ENCODE measurements at places on chromosomes 16 and 17.

- peak; percentile 65 for DNase-seq
Measured at GRCh38 chr17:31339906-31340661, 18.7 kb upstream of the EVI2A start.

GRCh38 chr17:66602659-66603384 lies 232.1 kb upstream of the CACNG5 start:
- no peak for DNase-seq

- no peak for DNase-seq
Measured at GRCh38 chr16:47473792-47474191, 12.7 kb downstream of the PHKB start.

- peak; percentile 55 for DNase-seq
Measured at GRCh38 chr17:74212209-74212912, 1.0 kb upstream of the TTYH2 start.

DNA sequence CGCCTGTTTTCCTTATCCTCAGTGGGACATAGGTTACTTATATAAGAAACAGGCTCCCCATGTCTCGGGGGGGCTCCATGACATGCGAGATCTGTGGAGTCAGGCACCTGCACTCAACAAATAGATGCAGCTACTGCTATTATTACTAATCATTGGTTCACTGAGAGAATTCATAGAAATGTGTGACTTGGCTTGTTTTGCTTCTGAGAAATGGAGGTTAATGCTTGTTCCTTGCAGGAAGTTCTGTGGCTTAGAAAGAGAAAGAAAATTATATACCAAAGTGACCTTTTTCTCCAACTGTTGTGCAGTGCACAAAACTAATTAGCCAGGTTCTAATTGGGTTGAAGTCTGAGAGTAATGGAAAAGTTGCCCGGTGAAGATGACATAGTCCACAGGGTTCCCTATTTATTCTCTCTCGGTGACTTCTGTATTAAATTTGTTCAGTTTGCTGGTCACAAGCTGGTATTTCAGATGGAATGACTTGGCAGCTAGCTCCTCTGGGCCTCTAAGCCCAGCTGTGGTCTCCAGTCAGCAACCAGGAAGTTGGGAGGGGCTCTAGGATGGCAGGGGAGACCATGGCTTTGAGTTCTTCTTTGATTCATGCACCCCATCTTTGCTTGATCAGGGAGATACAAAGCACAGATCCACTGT lies 17.6 kb upstream of the MAF start:
- DNase-seq = no peak

- no peak for DNase-seq
Measured at GRCh38 chr17:50508573-50509460, 578 bp downstream of the MYCBPAP start.

GRCh38 chr16:70331588-70332358 lies 14.9 kb upstream of the DDX19A start:
- DNase-seq = peak; percentile 15

GRCh38 chr17:47618410-47618809 lies 31.3 kb upstream of the KPNB1 start:
- DNase-seq = peak; percentile 19

All from hematopoietic multipotent progenitor cell treated with erythropoietin and hydrocortisone succinate and interleukin-3 and kit ligand, for 6 days (in vitro differentiated cells).